ENCODE measurements at places on chromosomes 12 and 14.
A peak's percentile ranks its signal among the peaks of the same experiment; 100 is the strongest.

DNA sequence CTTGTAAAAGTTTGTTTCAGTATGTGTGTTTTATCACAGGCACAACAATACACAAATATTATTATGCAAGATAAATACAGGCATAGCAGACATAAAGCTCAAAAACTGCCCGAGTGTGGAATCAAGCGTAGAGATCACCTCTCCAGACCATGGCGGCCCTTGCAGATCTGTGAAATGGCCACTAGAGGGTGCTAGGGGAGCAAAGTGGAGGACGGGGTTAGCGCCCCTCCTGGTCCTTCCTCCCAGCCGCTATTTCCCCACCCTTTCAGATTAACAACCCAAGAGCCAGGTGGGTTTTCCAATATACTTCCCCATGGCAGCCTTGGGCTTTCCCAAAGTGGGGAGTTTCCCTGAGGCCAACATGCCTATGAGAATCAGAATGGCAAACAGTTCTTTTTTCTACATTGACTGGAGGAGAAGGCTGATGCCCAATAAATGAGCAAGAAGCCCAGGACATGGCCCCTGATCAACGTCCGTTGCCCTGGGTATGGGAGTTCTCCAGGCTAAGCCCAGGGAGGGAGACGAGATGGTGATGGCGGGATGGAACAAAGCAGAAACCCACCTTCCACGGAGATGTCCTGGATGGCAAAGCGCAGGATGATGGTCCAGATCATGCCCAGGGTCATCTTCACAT is 67.4 kb downstream of the ACTN1 start:
- peak; percentile 86 for DNase-seq

GRCh38 chr12:57810450-57810849 is 8.1 kb downstream of the AVIL start:
- no peak for DNase-seq

GRCh38 chr12:38159092-38159551 is 157.5 kb upstream of the ALG10B start:
- DNase-seq: no peak

GRCh38 chr12:68899251-68899771 is 33.7 kb downstream of the CPM start:
- DNase-seq: no peak

GRCh38 chr12:103964805-103965204 is 867 bp upstream of the TDG start:
- no peak for DNase-seq

GRCh38 chr12:104669851-104670337 is 213.1 kb downstream of the CHST11 start:
- DNase-seq: no peak
